Stimulated activated CD4-positive, alpha-beta T cell treated with anti-CD3 and anti-CD28 coated beads, Interleukin-12 subunit alpha, Interleukin-12 subunit beta, amount 100 ng/mL, for 24 hours (primary cell): ENCODE measurements at places on chromosomes 2 and 18.
A peak's percentile ranks its signal among the peaks of the same experiment; 100 is the strongest.

DNA sequence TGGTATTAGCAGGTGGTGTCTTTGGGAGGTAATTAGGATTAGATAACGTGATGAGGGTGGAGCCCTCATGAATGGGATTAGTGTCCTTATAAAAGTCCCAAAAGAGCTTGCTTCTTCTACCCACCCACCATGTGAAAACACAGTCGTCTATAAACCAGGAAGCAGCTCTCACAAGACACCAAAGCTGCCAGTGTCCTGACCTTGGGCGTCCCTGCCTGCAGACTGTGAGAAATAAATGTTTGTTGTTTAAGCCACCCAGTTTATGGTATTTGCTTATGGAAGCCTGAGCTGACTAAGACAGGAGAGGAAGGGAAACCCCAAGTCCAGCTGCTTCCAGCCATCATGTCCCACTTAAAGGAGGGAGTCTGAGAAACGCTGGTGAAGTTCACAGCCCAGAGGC is 13.6 kb downstream of the ADI1 start:
- DNase-seq: no peak

GRCh38 chr2:83585250-83585649 is 873.8 kb downstream of the SUCLG1 start:
- DNase-seq: no peak

DNA sequence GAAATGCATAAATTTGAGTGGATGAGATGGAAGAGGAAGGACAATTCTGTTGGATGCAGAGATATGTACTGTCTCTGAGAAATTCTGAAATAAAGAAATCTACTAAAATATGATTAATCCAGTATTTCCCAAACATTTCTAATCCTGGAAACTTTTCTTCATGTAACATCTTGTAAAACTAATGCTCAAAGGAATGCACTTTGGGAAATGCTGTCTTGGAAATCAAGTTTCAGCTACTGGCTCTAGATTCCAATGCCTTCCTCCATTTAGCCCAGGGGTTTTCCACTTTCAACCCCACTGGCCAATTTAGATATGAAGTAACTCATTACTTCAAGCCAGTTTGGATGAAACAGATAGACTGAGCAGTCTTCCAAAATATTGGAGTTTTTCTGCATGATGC is 355.1 kb downstream of the TXNL1 start:
- DNase-seq: no peak

- DNase-seq: peak; percentile 49
These were observed 31.9 kb upstream of the CREG2 start for GRCh38 chr2:101419096-101419663.

- no peak for DNase-seq
These were observed 219.7 kb upstream of the HS6ST1 start for GRCh38 chr2:128538396-128538795.

- DNase-seq: no peak
These were observed 678.3 kb downstream of the NYAP2 start for GRCh38 chr2:226077841-226078240.

DNA sequence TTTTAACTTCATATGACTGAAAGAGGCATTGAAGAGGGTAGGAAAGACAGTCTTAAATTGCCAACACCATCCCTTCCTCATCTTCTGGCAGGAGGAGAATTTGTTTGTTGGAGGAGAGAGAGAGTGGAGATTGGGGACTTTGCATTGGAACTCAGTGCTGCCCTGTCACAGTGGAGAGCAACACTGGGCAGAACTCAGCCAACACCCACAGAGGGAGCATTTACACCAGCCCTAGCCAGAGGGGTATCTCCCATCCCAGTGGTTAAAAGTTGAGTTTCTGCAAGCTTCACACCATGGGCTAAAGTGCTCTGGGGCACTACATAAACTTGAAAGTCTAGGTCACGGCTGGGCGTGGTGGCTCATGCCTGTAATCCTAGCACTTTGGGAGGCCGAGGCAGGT is 174.1 kb downstream of the ANKRD30B start:
- DNase-seq: no peak
